ENCODE measurements at places on chromosomes 16 and 17.
A peak's percentile ranks its signal among the peaks of the same experiment; 100 is the strongest.

DNA sequence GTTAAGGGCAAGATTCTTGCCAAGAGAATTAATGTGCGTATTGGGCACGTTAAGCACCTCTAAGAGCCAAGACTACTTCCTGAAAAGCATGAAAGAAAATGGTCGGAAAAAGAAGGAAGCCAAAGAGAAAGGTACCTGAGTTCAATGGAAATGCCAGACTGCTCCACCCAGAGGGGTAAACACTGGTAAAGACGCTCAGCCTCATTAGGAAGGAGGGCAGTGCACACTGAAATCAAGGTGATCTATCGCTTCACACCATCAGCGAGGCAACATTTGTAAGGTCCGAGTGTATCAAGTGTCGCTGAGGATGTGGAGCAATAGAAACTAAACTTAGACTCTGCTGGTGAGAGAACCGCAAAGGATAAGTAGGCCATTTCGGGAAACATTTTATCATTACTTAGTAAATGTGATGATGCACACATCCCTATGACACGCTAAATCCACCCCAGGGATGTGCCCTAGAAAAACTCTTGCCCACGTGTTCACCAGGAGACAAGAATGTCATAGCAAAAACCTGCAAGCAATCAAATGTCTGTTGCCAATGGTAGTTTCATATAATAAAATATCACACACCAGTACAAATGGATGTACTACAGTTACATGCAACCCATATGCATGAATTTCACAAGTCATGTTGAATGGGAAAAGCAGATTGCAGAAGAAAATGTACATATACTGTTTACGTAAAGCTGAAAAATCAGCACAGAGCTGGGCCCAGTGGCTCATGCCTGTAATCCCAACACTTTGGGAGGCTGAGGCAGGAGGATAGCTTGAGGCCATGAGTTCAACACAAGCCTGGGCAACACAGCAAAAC, 23.6 kb downstream of the CNTROB start:
- no peak for DNase-seq

DNA sequence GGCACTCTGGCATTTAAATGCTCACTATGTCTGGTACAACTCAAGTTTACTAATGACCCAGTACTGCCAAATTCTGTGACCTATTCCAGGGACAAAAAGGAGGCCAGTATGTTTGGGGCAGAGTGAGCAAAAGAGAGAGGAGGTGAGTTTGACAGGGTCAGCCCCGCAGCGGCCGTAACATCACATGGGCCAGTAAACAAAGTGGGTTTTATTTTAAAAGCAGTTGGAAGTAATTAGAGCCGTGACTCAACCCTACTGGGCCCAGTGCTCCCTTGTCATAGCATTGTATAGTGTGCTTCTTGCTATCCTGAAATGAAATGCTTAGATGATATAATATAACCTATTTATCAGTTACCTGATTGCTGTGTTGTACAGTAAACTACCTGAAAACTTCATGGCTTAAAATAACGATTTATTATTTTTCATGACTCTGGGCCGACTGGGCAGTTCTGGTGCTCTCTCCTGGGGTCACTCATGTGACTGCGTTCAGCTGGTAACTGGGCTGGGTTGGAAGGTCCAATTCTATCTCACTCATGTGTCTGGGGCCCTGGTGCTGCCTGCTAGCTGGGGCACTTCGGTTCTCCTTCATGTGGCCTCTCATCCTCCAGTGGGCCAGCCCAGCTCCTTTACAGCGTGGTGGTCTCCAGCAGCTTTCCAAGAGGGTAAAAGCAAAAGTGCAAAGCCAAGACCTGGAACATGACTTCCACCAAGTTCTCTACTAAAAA, 27.4 kb downstream of the IQCK start:
- DNase-seq: no peak

- no peak for DNase-seq
These were observed 1.4 kb upstream of the VAMP2 start for GRCh38 chr17:8163978-8164814.

- no peak for DNase-seq
These were observed 119.9 kb downstream of the CMIP start for GRCh38 chr16:81564421-81564911.

DNA sequence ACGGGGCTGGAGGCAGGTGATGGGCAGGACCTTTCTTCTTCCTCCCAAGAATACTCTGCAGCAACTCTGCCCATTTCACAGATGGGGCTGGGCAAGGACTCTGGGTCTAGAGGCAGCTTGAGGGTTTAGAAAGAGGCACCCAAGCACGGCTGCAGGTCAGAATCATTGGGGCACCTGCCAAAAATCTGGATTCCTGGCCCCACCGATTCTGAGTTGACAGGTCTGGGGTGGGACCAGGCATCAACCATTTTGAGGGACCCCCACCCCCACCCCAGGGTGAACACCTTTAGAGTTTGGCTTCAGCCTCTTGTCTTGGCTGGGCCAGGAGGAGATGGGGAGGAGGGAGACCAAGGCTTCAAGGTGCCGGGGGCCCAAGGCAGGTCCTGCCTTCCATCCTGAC, 5.3 kb downstream of the SPPL2C start:
- no peak for DNase-seq

- no peak for DNase-seq
These were observed 577 bp downstream of the GSPT1 start for GRCh38 chr16:11915114-11915643.

GRCh38 chr16:85027958-85028684, 526 bp downstream of the KIAA0513 start:
- no peak for DNase-seq

DNA sequence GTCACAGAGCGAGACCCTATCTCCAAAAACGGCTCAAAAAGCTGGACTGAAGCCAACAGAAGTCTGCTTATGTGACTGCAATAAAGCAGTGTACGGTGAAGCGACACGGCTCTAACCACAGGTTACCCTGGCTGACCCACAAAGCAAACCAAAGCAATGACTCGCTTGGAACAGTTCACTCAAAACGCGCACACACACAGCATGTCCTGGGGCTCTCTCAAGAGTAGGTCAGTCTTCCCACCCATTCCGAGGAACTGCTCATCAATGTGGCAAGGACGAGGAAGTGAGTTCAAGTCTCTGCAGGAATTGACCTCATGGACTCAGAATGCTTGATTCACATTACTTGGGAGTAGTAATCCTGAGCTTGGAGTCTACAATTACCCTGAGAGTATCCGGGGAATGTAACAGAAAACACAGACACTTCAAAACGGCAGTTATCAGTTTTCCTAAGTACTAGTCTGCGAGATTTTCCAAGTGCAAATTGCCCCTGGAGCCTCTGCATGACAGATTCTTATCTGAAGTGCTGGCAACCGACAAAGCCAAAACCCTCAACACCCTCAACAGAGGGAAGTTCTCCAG, 25.4 kb downstream of the PELP1 start:
- no peak for DNase-seq

- no peak for DNase-seq
These were observed 16.5 kb upstream of the NF1 start for GRCh38 chr17:31078290-31078689.

DNA sequence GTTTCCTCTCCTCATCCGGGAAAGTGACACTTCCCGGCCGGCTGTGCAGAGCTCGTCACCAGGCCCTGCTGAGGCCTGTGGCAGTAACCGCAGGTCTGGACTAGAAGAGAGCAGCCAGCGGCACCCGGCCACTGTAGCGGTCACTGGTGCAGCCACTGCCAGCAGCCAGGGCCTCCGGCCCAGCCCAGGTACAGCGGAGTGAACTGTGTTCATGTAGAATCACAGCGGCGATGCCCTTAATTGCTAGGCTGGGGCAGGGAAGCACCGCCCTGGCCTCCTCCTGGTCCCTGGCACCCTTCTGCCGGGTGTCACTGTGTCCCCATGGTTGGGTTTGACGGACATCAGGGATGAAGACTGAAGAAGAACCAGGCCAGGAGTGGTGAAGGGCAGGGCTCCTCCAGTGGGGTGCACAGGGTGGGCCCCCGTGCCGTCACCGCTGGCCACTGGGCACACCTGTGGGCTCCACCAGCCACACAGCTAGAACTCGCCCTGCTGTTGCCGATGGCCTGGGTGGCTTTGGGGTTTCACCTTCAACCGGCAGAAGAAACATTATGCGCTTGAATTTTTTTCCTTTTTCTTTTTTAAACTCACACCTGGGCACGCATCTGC, 165.2 kb upstream of the CHMP6 start:
- DNase-seq: no peak

GRCh38 chr17:6503641-6504195, 52.6 kb downstream of the PITPNM3 start:
- DNase-seq: no peak

GRCh38 chr16:9170470-9170869, 79.0 kb downstream of the HAPSTR1 start:
- no peak for DNase-seq

GRCh38 chr16:19898924-19899604, 14.4 kb upstream of the GPRC5B start:
- DNase-seq: peak; percentile 42

DNA sequence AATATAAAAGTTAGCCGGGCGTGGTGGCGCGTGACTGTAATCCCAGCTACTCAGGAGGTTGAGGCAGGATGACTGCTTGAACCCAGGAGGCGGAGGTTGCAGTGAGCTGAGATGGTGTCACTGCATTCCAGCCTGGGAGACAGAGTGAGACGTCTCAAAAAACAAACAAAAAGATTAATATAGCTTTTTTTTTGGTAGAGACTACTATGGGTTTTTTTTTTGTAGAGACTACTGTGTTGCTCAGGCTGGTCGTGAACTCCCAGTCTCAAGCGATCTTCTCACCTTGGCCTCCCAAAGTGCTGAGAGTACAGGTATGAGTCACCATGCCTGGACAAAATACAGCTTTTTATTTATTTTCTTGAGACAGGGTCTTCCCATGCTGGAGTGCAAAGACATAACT, 20.2 kb downstream of the ZNRF1 start:
- no peak for DNase-seq

GRCh38 chr17:76164331-76164730, 23.3 kb upstream of the FOXJ1 start:
- no peak for DNase-seq

DNA sequence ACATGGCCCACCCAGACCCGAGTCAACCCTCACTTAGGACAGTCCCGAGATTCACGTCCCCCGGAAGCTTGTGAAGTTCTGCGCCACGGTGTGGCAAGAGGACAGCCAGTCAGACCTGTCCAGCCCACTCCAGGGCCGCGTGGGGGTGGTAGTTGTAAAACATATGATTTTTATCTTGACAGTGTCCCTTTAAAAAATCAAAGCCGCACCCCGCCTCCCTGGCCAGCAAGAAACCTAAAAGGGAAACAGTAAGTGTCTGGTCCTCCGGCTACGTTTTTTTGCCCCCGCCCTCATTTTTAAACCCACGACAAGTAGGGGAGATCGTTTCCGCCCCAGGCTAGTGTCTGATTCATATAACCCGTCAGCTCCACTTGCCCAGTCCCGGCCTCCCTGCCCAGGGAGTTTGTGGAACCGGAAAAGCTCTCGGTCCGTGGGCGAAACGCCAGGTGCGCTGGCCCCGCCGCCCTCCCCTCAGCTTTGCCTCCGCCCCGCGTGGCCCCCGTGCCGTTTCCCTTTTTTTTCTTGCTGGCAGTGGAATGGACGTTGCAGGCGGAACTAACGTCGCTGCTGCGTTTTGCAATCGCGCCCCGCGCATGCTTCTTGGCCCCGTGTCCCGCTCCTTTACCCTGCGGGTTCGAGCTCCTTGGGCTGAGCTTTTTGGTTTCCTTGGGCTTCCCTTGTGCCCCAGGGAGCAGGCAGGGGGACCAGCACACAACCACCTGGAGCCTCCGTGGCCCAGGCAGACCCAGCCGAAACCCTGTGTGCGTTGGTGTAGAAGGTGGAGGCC, 13.3 kb upstream of the NUDT16L1 start:
- DNase-seq: no peak

- no peak for DNase-seq
These were observed 249.6 kb downstream of the RBFOX3 start for GRCh38 chr17:79361221-79361734.

- DNase-seq: peak; percentile 61
These were observed 13.6 kb downstream of the ATPAF2 start for GRCh38 chr17:18025241-18025944.

DNA sequence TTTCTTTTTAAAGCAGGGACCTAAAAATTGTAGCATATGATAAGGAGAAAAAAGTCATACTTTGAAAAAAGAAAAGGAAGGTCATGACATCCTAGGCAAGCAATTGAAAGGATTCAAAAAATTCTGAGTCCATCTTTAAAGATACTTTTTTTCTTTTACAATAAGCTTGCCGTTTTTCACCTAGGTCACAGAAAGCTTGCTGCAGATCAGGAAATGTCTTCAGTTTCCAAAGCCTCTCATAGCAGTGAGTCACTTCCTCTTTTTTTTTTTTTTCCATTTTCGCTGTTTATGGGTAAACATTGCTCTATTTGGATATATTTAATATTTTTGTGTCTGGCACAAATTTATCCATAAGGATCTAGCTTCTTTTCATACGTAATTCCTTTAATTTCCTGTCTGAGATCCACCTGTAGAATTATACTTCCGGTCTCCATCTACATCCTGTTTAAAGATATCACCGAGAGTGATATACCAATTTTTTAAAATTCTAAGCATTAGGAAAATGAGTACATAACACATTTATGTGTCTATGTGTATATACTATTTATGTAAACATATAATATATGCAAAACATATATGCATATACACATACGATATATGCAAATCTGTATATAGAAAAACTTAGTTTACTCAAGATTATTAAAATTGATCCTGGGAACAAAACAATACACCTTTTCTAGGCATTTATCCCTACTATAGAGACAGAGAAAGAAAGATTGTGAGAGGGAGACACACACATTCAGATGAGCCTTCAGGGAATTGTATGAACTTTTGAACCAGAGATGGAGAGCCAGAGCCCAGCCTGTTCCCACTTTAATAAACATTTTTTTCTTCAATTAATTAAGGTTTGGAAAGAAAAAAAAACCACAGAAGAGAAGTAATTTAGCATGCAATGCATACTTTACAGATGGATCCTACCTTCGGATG, 134.4 kb downstream of the SKAP1 start:
- DNase-seq: no peak

DNA sequence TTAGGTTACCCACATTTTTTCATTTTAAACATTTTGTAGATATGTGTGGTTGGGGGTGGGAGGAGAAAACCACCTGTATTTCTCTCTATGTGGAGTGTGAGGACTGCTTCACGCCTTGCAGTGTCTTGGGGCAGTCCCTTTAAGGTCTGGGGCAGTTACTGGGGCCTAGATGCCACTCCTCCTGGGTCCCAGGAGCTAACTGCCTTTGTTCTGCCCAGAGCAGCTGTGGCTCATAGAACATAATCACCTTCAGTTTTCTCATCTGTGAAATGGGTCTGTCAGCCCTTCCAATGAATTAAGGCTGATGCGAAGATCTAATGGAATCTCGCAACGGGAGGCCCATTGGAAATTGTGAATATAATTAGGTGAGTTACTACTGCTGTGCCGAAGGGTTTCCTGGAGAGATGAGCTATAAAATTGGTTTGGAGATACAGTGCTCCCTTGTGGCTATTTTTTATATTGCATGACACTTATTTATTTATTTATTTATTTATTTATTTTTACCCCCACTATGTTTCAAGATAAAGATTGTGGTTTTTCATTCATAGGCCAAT, 22.9 kb downstream of the DHRS7C start:
- DNase-seq: peak; percentile 18

- no peak for DNase-seq
These were observed 5.9 kb downstream of the PHAF1 start for GRCh38 chr16:67115639-67116038.

GRCh38 chr17:27947005-27947406, 53.8 kb upstream of the LYRM9 start:
- no peak for DNase-seq

GRCh38 chr16:9661336-9662017, 520.8 kb downstream of the GRIN2A start:
- no peak for DNase-seq

- no peak for DNase-seq
These were observed 392.2 kb downstream of the CPPED1 start for GRCh38 chr16:12411516-12411915.

- no peak for DNase-seq
These were observed 48.2 kb upstream of the CDC42EP4 start for GRCh38 chr17:73359987-73360410.
